ENCODE measurements at places on chromosomes 7 and 10.

GRCh38 chr7:105073143-105073542 lies 59.1 kb downstream of the KMT2E start:
- no peak for DNase-seq

DNA sequence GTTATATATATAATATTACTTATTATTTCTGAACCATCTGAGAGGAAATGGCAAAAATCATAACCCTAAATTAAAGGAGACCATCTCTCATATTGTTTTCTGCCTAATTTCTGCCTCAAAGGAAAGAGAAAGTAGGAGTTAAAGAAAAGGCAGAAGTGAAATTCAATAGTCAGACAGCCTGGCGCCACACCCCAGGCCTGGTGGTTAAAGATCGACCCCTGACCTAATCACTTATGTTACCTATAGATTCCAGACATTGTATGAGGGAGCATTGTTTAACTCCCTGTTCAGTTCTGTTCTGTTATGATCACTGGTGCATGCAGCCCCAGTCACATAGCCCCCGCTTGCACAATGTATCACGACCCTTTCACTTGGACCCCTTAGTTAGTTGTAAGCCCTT lies 24.9 kb upstream of the CHST3 start:
- DNase-seq = no peak

DNA sequence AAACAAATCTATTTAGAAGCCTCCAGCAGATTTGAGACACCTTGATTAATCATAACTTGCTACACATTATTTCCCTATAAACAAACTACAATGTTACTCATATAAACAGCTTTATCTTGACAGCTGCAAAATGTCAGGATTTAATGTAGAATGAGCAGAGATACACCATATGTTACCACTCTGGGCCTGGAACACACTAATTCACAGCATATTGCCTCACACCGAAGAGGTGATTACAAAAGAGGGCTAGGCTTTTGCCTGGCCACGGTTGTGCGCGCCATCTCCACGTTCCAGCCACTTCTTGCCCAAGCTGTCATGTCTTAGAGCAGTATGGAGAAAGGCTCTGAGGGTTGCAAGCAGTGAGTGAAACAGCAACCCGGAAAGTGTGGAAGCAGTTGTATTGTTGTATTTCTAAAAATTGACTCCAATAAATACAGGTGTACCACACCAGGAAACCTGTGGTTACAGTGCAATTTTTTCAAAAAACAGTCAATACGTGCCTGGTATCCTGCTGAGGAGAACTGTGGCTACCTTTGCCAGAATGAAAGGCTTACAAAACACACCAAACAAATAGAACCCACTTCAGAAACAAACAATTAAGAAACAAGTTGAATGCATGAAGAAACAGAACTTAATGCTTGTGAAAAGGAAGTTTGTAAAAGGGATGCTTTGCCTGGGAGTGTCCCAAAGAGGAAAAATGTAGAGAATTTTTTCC lies 498.1 kb downstream of the PLXNA4 start:
- DNase-seq = no peak

GRCh38 chr10:29784175-29784773 lies 149.5 kb upstream of the SVIL start:
- peak; percentile 100 for DNase-seq

DNA sequence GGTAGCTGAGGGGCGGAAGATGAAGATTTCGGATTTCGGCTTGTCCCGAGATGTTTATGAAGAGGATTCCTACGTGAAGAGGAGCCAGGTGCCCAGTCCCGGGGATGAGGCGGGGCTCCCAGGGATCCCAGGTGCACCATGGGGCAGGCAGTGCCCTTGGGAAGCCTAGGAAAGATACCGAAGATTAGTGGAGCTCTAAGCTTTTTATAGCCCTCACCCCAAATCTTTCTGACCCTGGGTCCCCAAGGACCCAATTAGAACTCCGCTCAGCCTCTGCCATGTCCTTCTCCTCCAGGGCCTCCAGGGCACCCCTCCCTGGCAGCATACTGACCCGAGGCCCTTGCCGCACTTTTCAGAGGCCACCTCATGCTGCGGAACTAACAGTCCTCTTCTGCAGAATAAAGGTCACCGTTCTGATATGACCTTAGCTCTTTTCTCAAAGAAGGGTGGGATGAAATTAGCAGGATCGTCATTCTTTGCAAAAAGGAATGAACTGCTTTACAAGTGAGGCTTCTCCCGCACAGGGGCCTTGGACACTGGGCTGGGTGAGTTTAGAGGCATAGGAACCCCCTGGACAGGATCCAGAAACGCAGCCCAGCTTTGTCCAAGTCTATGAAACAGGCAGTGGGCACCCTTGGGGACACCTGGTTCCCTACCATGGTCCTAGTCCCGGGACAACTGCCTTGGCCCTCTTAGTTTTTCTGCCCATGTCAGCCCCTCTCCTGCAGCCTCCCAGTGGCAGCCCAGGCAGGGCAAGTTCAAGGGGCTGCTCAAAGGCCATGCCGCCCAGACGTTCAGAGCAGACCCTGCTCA lies 17.9 kb upstream of the CSGALNACT2 start:
- no peak for DNase-seq

DNA sequence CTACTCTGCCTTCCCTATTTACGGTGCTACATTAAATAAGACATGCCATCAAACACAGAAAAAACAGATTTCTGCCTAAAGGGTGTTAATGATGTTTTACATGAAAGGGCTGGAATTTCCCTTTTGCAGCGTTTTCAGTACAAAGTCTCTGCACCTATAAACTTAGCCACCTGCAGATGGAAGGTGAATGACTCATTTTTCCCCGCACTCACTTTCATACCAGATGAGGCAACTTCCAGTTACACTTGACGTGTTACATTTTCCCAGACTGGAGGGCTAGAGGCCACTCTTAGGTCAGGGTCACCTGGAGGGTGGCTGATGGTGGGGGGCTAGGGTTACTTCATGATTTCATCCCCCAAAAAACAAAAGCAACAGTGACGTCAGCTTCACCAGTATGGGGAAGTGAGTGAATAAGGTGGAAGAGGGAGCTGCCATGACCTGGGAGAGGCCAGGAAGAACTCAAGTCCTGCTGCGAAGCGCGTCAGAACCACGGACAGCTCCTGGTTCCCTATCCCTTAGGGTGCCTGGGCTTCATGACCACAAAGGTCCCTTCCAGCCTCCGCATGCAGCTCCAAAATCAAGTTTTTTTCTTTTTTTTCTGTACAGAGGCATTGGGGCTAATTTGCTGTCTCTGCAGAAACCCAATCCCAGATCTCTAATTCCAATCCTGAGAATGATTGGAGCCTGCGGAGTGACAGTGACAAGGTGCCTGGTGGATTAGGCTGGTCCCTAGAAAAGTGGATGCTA lies 94.0 kb downstream of the ADARB2 start:
- no peak for DNase-seq

- DNase-seq = peak; percentile 57
Observed at GRCh38 chr7:40827222-40828085, 692.6 kb downstream of the SUGCT start.

- peak; percentile 13 for DNase-seq
Observed at GRCh38 chr7:142960955-142961512, 1.1 kb downstream of the KEL start.

DNA sequence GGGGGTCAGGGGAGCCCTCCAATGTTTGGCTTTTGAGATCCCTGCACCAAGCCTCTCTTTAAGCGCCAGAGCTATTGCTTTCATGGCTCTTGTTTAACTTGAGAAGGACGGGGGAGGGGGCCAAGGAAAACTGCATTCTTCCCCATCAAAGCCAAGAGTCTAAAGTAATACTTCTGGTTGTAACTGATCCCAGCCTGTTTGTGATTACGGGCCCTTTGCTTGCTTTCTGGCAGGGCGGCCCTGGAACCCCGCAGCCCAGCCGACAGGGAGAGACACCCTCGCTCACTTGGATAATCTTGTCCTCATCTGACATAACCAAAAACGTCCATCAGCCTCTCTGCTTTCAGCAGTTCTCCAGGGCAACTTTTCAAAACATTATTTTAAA lies 154.7 kb downstream of the NEURL1 start:
- no peak for DNase-seq

DNA sequence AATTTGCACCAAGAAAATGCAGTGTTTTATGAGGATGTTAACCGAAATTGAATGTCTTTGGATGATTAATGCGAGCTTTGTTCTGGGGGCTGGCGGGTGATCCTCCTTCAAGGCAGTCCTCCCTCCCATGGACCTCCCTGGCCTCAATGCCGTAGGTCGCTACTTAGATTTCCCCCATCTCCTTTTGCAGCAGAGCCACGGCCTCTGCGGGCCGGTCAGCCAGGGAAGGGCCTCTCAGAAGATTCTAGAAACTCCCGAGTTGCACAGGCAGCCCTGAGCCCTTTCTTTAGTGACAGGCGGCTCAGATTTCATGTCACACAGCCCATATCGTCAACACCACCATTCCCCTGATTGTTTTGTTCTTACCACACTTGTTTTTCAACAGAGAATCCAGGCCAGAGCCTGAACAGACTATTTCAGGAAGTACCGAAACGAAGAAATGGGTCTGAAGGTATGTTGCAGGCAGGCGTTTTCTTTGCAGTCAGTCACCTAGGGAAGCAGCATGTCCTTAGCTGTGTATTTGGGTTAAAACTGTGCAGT lies 88.2 kb upstream of the SH2B2 start:
- DNase-seq = no peak

DNA sequence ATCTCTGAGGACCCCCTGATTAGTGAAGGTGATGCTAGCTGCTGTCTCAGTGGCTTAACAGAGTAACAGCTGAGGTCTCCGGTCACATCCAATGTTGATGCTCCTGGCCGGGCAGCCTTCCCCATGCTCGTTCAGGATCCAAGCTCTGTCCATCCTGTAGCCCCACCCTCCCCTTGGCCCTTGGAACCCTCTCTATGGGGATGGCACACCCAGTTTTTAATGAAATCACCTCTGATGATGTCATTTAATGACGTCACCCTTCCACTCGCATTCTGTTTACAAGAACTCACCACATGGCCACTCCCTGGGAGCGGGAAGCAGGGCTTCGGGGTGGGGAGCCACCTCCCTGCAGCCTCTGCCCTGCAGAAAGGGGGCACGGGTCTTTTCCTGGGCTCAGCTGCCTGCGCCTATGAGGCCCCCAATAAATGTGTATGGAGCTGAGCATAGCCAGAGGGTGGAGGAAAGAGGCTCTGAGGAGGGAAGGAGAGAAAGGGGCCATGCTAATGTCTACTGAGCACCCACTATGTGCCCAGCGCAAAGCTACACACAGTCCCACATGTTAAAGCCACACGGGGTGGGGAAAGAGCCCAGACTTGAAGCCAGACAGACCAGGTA lies 95.5 kb downstream of the OAT start:
- peak; percentile 58 for DNase-seq

GRCh38 chr10:48634198-48634983 lies 29.5 kb upstream of the ARHGAP22 start:
- no peak for DNase-seq

DNA sequence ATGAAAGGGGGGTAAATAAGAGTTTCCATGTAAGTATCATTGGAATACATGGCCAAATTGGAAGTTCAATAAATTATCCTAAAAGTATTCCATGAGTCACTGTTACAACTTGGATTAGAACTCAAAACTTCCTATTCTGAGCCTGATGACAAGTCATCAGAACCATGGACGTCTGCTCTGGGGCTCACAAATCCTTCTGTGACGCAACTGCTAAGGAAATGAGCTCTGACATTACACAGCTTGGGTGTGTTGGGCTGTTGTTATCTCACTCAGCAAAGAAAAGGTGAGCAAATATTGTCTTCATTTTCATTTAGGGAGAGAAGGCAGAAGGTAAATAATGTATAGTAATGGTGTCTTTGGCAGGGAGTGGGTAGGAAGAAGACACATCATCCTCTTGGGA lies 214.8 kb upstream of the ADO start:
- DNase-seq = peak; percentile 54

DNA sequence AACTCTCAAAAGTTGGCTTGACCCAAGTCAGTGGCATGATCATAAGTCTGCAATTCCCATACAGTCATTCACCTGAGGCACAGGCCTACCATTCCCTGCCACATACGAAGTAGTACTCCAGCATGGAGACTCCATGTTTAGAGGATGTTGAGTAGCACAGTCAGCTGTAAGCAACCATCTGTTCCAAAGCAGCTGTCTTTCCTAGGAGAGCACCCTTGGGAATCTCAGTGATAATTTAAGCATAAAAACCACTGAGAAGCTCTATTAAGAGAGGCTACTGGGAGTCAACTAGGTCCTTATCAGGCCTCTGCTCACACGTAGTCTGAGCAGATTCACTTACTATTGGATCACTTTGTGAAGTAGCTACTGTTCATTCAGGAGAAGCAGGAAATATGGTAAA lies 61.6 kb upstream of the UNC5B start:
- no peak for DNase-seq
